ENCODE measurements at places on chromosomes 16 and 17.
A peak's percentile ranks its signal among the peaks of the same experiment; 100 is the strongest.

DNA sequence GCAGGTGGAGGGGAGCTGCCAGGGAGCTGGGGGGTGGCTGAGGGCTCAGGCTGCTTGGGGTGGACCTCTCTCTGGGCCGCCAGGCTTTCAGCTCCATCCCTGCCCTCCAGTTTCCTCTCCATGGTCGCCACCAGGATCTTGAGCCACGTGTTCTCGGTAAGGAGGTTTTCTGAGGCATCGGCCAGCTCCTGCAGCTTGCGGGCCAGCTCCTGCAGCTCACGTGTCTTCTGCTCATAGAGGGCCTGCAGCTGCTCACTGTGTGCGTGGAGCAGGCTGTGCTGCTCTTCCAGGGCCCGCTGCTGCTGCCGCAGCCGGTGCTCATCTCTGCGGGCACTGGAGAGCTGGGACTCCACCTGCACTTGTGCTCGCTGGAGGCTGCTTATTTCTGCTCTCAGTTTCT lies 11.0 kb downstream of the SNN start:
- DNase-seq, result no peak

GRCh38 chr17:76542566-76542971 lies 2.7 kb downstream of the PRCD start:
- no peak for DNase-seq

DNA sequence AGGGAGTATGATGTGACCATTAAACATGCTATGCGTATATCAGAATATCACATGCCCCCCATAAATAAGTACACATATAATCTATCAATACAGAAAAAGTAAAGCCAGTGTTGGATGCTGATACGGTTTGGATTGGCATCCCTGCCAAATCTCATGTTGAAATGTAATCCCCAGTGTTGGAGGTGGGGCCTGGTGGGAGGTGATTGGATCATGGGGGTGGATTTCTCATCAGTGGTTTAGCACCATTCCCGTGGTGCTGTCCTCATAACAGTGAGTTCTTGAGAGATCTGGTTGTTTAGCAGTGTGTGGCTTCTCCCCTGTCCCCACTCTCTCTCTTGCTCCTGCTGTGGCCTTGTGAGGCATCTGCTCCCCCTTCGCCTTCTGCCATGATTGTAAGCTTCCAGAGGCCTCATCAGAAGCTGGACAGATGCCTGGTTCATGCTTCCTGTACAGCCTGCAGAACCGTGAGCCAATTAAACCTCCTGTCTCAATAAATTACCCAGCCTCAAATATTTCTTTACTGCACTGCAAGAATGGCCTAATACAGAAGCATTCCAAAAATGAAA lies 88.9 kb downstream of the AATF start:
- DNase-seq, result no peak

GRCh38 chr16:82044585-82044911 lies 9.5 kb downstream of the HSD17B2 start:
- DNase-seq, result no peak

DNA sequence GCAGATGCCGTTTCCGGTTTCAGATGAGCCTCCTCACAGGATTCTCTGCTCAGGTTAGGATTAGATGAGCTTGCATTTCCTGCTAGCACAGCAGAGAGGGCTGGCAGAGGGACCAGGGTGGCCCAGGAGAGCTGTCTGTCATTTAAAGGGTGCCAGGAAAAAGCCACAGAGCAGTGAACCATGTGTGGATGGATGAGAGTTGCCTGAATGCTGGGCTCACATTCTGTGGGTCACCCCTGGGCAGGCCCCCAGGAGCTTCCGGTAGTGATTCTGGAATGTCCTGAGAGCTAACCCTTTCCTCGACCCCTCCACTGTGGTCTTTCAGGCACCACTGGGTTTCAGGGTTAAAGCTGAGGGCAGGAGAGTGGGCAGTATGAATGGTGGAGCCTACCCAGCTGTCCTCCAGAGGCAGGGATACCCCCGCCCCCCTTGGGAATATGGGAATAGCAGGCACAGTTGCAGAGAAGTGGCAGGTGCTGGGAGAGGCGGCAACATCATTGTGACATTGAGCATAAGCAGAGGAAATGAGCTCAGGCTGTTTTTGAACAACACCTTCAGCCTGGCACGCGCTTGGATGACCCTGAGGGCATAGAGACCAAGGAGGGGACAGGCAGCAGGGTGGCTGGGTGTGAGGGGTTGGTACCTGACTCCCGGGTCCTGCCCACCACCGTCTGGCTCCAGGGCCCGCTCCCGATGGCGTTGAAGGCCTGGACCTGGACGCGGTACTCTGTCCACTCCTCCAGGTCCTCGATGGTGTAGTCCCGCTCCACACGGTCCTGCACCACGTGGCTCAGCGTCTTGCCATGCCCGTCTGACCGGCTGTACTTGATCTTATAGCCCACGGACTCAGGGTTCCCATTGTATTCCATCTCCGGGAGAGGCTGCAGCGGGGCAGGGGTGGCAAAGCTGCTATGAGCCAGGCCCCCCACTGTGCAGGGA lies 83.0 kb upstream of the CDC42EP4 start:
- DNase-seq, result no peak

GRCh38 chr17:30375661-30376060 lies 3.1 kb upstream of the CPD start:
- no peak for DNase-seq

GRCh38 chr17:50953831-50954601 lies 87.9 kb upstream of the TOB1 start:
- DNase-seq, result no peak

DNA sequence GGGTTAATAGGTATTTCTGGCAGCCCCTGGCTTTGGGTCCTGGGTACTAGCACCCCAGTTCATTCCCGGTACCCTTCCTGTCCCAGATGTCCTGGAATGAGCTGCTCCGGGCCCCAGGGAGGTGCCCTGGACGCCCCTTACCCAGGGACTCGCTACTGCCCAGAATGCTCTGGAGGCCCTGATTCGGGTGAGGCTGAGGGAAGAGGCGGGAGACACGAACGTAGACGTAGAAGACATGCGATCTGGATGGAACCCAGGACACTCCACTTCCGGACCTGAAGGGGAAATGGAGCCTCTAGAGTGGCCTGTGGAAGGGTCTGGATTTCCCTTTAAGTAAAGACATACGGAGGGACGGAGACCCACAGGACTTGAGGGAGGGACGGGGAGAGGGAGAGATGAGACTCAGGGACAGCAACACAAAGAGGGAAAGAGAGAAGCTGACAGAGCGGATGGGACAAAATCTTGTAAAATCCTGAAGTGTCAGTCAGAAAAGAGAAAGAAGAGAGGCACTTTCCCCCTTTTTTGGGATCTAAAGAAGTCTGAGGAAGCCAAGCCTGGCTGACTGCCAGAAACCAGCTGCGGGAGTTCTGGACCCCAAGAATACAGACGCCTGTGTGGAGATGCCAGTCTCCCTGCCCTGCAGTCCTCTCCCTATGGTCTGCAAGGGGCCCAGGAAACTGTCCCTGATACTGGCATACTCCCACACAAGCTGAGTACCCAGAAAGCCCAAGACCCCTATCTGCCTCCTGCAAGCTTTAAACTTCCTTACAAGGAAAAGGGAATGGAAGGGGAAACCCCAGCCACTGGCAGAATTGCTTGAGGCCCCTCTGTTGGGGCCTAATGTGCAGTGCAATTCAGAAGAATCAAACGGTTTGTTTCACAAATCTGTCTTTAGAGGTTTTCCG lies 1.0 kb upstream of the HOXB13 start:
- DNase-seq, result no peak

DNA sequence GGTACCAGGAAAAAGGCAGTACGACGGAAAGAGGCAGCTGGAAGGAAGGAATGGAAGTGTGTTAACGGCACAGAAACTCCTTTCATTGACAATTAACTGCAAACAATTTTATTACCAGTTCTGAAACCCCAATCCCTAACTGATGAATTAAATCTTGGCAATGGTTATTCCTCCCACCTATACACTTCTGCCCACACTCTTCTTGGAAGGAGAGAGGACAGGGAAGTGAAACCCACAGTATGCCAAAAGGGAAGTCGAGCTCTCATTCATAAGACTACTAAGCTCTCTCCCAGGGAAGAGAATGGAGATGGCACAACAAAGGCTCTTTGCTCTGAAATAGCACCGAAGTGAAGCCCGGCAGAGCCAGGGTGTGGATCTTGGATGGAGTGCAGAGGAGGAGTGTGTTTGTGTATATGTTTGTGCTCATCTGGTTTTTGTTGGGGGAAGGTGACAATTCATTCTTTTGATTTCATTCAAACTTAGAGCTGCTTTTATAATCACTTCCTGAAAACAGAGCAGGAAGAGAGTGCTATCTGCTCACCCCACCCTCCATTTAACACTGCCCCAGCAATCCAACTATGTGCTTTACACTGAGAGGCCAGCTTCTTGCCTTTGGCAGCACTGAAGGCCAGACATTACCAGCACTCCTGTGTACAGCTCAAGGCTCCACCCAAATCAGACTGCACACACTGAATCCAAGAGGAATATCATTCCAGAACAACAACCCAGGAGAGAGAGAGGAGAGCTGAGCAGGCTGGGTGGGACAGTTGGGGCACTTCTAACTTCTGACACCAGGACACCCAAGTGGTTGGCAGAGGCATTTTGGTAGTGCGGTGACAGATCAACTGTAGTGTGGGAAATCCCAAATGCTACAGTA lies 68.7 kb downstream of the HIC1 start:
- no peak for DNase-seq

- no peak for DNase-seq
Observed at GRCh38 chr17:30995347-30995746, 24.5 kb downstream of the RNF135 start.

DNA sequence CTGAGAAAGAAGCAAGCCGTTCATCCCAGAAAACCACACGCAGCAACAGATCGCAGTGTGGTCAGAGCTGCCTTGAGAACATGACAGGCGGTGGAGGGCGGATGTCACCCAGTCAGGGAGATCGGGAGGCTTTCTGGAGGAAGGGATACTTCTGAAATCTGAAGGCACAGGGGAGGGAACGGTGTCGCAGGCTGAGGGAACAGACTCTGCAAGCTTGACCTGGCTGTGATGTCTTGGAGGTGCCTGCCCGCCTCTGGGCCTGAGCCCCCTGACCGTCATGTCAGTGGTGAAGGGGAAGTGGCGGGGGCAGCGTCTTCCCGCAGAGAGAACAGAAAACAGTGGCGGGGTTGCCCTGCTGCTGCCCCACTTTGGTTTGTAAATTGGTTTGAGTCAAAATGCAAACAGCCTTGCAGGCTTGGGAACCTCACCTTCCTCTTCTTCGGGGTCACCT lies 8.1 kb upstream of the ATP2A3 start:
- DNase-seq, result no peak

DNA sequence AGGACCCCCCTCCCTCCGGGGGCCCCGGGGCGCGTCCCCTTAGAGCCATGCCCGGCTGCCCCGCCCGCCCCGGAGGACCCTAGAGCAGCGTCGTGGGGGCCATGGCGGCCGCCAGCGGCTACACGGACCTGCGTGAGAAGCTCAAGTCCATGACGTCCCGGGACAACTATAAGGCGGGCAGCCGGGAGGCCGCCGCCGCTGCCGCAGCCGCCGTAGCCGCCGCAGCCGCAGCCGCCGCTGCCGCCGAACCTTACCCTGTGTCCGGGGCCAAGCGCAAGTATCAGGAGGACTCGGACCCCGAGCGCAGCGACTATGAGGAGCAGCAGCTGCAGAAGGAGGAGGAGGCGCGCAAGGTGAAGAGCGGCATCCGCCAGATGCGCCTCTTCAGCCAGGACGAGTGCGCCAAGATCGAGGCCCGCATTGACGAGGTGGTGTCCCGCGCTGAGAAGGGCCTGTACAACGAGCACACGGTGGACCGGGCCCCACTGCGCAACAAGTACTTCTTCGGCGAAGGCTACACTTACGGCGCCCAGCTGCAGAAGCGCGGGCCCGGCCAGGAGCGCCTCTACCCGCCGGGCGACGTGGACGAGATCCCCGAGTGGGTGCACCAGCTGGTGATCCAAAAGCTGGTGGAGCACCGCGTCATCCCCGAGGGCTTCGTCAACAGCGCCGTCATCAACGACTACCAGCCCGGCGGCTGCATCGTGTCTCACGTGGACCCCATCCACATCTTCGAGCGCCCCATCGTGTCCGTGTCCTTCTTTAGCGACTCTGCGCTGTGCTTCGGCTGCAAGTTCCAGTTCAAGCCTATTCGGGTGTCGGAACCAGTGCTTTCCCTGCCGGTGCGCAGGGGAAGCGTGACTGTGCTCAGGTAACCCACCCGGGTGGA lies 759 bp downstream of the ALKBH5 start:
- DNase-seq, result peak; percentile 56

DNA sequence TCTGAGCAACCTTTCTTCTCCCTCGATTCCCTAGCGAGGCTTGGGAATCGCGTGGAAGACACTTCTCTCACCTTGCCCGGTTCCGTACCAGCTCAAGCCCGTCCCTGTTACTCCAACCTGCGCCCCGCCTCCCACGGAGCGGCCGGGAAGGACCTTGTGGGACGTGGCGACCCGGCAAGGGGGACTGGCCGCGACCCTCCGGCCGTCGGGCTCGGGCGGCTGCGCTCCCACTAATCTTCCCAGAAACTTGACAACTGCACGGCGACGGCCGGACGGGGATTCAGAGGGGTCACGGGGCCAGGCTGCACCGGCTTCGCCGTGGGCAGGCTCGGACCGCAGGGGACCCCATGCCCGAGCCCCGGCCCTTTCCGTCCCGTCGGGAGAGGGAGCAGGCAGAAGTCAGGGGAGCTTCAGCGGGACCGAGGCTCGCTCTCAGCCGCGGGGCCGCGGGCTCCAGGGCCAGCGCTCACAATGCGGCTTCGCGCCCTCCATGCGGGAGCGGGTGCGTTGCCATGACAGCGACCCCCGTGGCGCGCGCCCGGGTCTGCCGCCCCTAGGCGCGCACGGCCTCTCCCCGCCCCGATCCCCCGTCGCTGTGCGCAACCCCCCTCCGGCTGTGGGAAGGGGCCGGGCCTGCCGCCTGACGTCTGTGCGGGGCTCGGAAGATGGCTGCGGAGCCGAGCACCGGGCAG lies at the start of gene SGSM2:
Gene SGSM2 (plus strand): TSS at position 650 of the 692 bp plus-strand sequence. CDS start 188 bp downstream, outside the sequence.
- peak; percentile 55 for DNase-seq

- no peak for DNase-seq
Observed at GRCh38 chr16:68236137-68236825, 354 bp upstream of the ESRP2 start.

- DNase-seq, result no peak
Observed at GRCh38 chr17:19590912-19591551, 57.4 kb downstream of the SLC47A1 start.

DNA sequence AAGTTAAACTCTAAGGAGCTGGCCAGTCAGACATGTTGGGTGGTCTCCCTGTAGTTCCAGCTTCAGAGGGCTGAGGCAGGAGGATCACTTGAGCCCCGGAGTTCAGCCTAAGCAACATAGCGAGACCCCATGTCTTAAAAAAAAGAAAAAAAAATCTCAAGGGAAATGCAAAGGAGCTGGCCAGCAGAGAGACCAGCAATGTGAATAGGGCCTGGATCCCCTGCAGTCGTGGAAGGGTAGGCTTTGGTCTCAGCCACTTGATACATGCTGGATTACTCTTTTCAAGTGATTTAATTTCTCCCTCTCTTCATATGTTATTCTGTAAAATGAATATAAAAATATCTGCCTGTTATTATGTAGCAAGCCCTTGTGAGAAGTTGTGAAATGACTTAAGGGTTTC lies 207.7 kb downstream of the SPECC1 start:
- DNase-seq, result no peak

Data from T-helper 2 cell (primary cell).